C1 segment of cervical spinal cord (tissue), 14 donors: ENCODE measurements at places on chromosomes 11 and 22.

GRCh38 chr11:126585388-126585773 is 229.9 kb downstream of the ST3GAL4 start:
- DNase-seq = no peak

DNA sequence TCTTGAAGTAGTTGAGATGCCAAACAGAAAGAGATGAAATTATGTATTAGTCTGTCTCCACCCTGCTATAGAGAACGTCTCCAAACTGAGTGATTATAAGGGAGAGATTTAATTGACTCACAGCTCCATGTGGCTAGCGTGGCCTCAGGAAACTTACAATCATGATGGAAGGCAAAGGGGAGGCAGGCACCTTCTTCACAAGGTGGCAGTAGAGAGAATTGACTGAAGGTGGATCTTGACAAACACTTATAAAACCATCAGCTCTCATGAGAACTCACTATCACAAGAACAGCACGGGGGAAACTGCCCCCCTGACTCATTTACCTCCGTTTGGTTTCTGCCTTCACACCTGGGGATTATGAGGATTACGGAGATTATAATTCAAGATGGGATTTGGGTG is 794.0 kb downstream of the CNTN5 start:
- DNase-seq = no peak

DNA sequence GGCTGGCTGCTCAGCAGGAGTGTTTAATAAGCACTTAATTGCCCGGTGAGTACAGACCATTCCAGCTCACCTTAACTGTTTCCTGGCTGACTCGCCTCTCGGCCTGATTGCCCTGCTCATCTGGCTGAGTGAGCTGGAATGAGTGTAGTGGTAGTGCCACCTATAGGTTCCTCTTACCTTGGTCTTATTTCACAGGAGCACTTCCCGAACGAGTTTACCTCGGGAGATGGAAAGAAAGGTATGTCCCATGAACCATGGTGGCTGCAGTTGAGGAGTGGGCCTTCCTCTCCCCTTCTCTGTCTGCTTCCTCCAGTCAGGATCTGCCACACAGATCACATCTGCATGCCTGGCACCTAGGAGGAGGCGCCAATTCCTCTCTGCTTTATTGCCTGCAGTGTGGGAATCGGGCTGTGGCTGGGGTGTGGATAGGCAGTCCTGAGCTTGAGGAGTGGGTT is 26.7 kb downstream of the UPB1 start:
- no peak for DNase-seq

DNA sequence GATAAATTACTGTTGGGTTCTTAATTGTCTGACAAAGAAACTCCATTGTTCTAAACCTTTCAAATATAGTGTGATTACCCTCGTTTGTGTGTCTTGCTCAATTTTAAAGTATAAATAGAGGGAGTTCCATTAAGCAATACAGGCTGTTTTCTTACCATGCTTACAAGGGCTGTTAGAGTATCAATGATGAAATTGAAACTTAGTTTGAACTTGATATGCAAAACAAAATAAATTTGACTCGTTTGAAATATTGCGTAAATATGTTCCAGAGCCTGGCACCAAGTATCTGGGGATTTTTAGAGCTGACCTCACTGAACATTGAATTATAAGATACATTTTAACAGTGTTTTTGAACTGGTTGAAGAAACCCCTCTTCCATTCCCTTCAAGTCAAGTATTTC is 31.7 kb downstream of the TEAD1 start:
- no peak for DNase-seq

DNA sequence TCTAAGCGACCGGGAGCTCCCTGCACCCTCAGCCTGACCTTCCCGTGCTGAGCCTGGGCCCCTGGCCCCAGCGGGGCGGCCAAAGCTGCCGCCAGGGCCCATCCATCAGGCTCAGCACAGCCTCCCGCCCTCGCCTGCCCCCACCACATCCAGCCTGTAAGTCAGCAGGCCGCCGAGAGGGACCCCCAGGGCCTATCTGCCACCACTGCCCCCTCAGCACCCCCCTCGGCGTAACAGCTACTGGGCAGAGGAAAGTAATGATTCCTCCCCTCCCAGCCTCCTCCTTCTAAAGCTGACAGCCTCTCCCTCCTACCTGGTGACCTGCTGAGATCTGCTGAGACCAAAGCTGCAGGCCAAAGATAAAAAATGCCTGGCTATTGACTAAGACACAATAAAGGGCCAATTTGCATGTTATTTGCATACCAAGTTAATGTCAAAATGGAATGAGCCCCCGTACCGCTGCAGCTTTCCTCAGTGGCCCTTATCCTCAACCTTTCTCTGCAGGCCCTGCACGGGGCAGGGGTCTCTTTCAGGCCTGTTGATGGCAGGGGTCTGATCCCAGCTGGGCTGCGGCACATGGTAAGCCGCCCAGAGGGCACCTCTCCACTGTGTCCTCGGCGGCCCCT is 51.6 kb downstream of the RPUSD4 start:
- no peak for DNase-seq
